Tibial artery (tissue), 4 donors: ENCODE measurements at places on chromosomes 16 and 17.
A peak's percentile ranks its signal among the peaks of the same experiment; 100 is the strongest.

DNA sequence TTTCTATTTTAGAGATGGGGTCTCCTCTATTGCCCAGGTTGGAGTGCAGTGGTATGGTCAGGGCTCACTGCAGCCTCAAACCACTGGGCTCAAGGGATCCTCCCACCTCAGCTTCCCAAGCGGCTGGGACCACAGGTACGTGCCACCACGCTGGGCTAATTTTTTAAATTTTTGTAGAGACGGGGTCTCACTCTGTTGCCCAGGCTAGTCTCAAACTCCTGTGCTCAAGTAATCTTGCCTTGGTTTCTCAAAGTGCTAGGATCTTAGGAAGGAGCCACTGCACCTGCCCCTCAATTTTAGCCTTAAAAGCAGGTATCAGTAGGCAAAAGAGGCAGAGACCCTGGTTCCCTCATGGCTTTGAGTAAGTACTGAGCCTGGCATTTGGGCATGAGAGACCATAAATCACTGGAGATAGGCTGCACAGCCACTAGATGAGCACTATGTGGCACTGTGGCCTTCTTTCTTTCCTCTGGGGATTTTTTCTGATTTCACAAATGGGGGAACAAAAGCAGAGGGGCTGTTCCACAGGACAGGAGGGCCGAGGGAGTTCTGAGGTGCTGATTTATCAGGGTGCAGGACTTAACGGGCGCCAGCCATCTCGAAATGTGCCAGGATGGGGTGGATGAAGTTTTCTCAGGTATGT, 82.2 kb downstream of the PLXDC1 start:
- no peak overlapping the region for H3K27ac ChIP-seq
- no peak for DNase-seq
- no peaks in the 10 kb centered on the region for H3K36me3 ChIP-seq
- H3K4me1 ChIP-seq, result no peaks in the 10 kb centered on the region

GRCh38 chr16:5015887-5016286, 17.8 kb downstream of the NAGPA start:
- no peaks in the 10 kb centered on the region for H3K36me3 ChIP-seq
- peaks cover 10% of the 10 kb centered on the region for H3K27me3 ChIP-seq
- DNase-seq, result no peak
- no peak overlapping the region for H3K4me3 ChIP-seq
- no peak overlapping the region for H3K27ac ChIP-seq

DNA sequence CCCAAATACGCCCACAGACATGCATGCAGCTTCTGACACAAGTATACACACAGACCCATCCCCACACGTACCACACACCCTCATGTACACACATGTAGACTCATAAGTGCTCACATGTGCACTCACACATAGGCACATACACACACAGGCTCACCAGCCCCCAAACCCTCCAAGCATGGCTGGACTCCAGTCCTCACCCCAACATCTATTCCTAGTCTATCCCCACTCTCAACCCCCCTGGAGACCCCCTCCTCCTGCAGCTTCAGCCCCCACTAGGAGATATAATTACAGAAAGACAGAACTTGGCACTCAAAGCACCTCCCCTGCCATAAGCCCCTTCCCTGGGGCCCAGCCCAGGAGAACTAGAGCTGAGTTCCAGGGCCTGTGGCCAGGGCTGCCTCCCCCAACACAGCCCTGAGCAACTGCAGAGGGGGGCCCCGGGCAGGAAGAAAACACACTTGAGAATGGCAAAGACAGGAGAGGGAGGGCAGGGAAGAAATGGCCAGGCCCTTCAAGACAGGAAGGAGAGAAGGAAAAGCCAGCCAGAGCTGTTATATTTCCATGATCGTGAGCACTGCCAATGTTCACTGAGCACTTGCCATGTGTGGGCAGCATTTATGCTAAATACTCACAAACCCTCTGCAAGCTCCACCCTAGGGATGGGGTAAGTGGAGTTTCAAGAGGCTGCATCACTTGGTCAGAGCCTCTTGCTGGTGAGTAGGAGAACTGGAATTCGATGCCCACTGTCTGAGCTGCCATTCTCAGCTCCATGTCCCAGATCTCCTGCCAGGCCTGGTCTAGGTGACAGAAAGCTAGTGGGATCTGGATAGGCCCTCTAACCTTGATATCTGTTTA, 224.5 kb downstream of the ZNF423 start:
- H3K4me1 ChIP-seq, result peaks cover 5% of the 10 kb centered on the region
- peaks cover 14% of the 10 kb centered on the region for H3K36me3 ChIP-seq
- H3K27ac ChIP-seq, result no peak overlapping the region
- DNase-seq, result no peak
- no peak overlapping the region for H3K4me3 ChIP-seq
- no peaks in the 10 kb centered on the region for H3K27me3 ChIP-seq

DNA sequence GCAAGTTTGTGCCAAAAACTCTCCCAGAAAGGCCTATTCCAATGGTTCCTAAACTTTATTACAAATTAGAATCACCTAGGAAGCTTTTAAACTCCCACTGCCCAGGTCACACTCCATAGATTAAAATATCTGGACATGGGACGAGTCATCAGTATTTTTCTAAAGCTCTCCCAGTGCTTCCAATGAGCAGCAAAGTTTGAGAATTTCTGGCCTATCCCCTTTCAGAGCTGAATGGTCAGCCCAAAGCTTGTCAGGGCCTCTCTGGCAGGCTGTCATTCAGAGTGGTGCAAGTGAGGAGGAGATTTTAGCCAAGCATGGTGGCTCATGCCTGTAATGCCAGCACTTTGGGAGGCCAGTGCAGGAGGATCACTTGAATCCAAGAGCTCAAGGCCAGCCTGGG, 2.4 kb downstream of the BCL6B start:
- H3K4me3 ChIP-seq, result no peak overlapping the region
- no peaks in the 10 kb centered on the region for H3K27me3 ChIP-seq
- H3K36me3 ChIP-seq, result no peaks in the 10 kb centered on the region
- no peak overlapping the region for H3K27ac ChIP-seq
- peaks cover 23% of the 10 kb centered on the region for H3K4me1 ChIP-seq

- no peaks in the 10 kb centered on the region for H3K27me3 ChIP-seq
- H3K4me1 ChIP-seq, result no peaks in the 10 kb centered on the region
- no peaks in the 10 kb centered on the region for H3K36me3 ChIP-seq
- H3K4me3 ChIP-seq, result no peak overlapping the region
These were observed 11.8 kb upstream of the CHST4 start for GRCh38 chr16:71514476-71514875.

DNA sequence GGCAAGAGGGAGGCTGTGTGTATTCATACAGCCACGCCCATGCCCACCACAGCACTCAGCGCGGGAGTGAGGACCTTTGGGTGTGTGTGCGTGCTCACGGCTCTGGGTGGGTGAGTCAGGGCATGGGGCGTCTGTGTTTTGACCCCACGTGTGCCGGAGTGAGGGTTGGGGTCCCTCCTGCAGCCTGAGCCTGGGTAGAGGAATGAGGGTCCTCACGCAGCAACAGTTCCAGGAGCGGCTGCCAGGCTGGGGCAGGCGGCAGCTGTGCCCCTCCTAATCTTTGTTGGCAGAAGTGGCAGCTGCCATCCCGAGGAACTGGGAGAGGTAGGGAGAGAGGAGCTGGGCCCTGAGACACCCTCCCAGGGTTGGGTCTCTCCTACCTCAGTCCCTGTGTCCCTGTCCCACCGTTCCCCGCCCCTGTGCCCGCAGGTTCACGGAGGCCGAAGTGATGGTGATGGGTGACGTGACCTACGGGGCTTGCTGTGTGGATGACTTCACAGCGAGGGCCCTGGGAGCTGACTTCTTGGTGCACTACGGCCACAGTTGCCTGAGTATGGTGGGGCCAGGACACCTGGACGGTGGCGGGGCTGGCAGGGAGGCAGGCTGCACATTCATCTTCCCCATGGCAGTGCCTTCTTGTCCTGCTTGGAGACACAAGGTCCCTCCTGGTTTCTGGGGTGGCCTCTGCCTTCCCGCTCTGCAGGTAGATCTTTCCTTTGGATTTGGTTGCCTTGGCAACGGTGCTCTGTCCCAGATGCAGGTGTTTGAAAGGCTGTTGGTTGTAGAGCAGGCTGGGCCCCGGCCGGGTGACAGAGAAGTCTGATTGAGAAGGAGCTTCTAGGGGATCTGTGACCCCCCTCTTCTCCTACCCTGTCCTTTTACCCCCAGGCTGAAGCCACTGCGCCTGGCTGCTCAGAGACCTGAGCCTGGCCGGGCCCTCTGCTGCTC, 5.9 kb downstream of the DPH1 start:
- no peak for DNase-seq
- no peak overlapping the region for H3K4me3 ChIP-seq
- no peak overlapping the region for H3K27ac ChIP-seq
- peaks cover 65% of the 10 kb centered on the region for H3K36me3 ChIP-seq

DNA sequence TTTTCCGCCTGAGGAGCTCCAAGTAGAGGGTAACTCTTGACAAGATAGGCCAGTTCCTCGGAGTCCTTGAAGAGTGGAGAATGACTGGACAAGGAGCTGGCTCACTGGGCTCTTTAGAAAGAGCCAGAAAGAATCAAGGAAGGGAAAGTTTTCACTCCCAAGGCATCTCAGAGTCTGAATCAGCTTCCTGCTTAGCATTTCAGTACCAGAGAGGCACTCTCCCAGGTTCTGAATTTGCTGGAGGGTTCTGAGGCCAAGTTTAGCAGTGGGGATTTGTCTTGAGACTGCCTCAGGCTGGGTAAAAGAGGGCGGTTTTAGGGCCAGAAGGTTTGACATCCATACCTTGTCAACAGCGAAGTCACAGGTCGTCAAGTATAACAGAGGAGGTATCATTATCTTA, 25.5 kb downstream of the GP2 start:
- no peak overlapping the region for H3K27ac ChIP-seq
- no peak for DNase-seq
- no peaks in the 10 kb centered on the region for H3K4me1 ChIP-seq
- H3K36me3 ChIP-seq, result no peaks in the 10 kb centered on the region
- no peak overlapping the region for H3K4me3 ChIP-seq

DNA sequence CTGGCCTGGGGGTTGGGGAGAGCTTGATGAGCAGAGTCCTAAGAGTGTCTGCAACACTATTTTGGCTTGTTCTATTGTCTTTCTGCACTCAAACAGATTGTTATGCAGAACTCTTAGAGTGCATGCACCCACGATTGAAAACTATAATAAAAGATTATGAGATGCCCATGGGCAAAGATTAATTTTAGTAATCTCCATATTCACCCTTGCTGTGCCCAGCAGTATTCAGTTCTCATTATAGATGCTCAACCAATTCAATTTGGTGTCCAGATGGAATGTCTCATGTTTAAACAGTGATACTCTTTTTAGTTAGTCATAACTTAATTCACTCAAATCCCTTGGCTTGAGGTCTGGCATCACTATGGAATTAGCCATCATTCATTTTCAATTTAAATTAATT, 952.5 kb downstream of the CDH8 start:
- no peak for DNase-seq
- H3K27ac ChIP-seq, result no peak overlapping the region
- H3K27me3 ChIP-seq, result no peaks in the 10 kb centered on the region
- H3K4me3 ChIP-seq, result no peak overlapping the region

GRCh38 chr16:85148931-85149330, 36.7 kb upstream of the CIBAR2 start:
- H3K27me3 ChIP-seq, result no peaks in the 10 kb centered on the region
- no peak overlapping the region for H3K4me3 ChIP-seq

GRCh38 chr16:59527206-59527997, 793.3 kb upstream of the GOT2 start:
- no peaks in the 10 kb centered on the region for H3K4me1 ChIP-seq
- no peaks in the 10 kb centered on the region for H3K36me3 ChIP-seq
- no peak overlapping the region for H3K4me3 ChIP-seq
- no peak for DNase-seq

DNA sequence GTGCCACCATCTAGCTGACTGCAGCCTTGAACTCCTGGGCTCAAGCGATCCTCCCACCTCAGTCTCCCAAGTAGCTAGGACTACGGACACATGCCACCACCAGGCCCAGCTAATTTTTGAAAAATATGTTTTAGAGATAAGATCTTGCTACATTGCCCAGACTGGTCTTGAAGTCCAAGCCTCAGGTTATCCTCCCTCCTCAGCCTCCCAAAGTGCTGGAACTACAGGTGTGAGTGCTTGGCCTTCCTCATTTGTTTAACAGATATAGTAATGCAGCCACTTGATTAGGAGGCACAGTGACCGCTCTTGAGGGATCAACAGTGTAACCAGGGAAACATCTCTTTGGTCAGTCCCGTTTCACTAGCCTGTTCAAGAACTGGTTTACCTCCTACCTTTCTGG, 35.1 kb downstream of the HLF start:
- H3K4me1 ChIP-seq, result no peaks in the 10 kb centered on the region
- H3K4me3 ChIP-seq, result no peak overlapping the region
- no peak overlapping the region for H3K27ac ChIP-seq
- no peaks in the 10 kb centered on the region for H3K27me3 ChIP-seq

DNA sequence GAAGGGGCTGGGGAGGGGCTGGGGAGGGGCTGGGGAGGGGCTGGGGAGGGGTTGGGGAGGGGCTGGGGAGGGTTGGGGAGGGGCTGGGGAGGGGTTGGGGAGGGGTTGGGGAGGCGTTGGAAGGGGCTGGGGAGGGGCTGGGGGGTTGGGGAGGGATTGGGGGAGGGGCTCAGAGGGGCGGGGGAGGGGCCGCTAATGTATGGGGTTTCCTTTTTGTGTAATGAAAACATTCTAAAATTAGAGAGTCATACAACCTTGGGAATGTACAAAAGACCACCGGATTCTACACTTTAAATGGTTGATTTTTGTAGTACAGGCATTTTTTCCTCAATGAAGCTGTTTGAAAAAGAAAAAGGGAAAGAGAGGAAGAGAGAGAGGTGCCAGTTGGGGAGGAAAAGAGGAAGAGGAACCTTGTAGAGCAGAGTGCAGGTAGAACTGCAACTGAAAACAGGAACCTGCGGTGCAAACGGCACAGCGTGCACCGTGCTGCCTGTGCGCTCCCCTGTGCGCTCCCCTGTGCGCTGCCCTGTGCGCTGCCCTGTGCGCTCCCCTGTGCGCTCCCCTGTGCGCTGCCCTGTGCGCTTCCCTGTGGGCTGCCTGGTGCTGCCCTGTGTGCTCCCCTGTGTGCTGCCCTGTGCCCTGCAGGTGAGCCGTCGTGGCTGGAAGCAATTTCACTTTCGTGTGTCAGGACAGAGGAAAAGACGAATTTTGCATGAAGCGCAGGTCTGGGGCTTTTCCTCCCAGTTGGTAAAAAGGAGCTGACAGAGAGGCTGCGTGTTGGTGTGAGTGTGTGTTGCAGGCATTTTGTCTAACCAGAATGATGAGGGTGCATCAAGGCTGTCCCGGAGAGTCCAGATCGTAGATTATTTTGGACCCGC, 40.8 kb downstream of the METRNL start:
- no peak for DNase-seq
- H3K4me1 ChIP-seq, result no peaks in the 10 kb centered on the region
- H3K36me3 ChIP-seq, result no peaks in the 10 kb centered on the region
- no peaks in the 10 kb centered on the region for H3K27me3 ChIP-seq
- H3K4me3 ChIP-seq, result no peak overlapping the region

GRCh38 chr17:7014995-7015958, 2.9 kb downstream of the RNASEK start:
- peak; percentile 75 for DNase-seq
- peak overlapping the region; percentile 97 for H3K27ac ChIP-seq
- H3K4me3 ChIP-seq, result peak overlapping the region; percentile 80

GRCh38 chr16:83942815-83943515, 10.1 kb upstream of the OSGIN1 start:
- no peak overlapping the region for H3K27ac ChIP-seq
- no peaks in the 10 kb centered on the region for H3K36me3 ChIP-seq
- no peak overlapping the region for H3K4me3 ChIP-seq
- no peaks in the 10 kb centered on the region for H3K4me1 ChIP-seq

GRCh38 chr16:83717814-83718213, 90.0 kb upstream of the HSBP1 start:
- no peak for DNase-seq
- H3K27ac ChIP-seq, result no peak overlapping the region
- no peaks in the 10 kb centered on the region for H3K27me3 ChIP-seq
- no peak overlapping the region for H3K4me3 ChIP-seq
- H3K4me1 ChIP-seq, result peaks cover 39% of the 10 kb centered on the region
- no peaks in the 10 kb centered on the region for H3K36me3 ChIP-seq
